Dermis blood vessel endothelial cell (primary cell): ENCODE measurements at places on chromosomes 6 and 20. TPM values are rescaled to one million over a fixed set of nuclear protein-coding genes. Genes with fewer than 3 reads are reported as not detected.

OR2H1 gene
- total RNA-seq = not detected in 2 replicates

PROKR2 gene
- total RNA-seq = not detected in 2 replicates

DDX43 gene
- total RNA-seq = 1.4 and 1.7 TPM in 2 replicates

ERVFRD-1 gene
- under 0.01 and 0.05 TPM in 2 replicates for total RNA-seq

ZNF165 gene
- 0.17 and 0.23 TPM in 2 replicates for total RNA-seq

DHX16 gene
- 39.3 and 52.6 TPM in 2 replicates for total RNA-seq

KIF25 gene
- not detected in 2 replicates for total RNA-seq

GSTA2 gene
- not detected in 2 replicates for total RNA-seq

GRCh38 chr6:16049168-16049567 lies 79.7 kb upstream of the MYLIP start:
- DNase-seq = no peak

DNA sequence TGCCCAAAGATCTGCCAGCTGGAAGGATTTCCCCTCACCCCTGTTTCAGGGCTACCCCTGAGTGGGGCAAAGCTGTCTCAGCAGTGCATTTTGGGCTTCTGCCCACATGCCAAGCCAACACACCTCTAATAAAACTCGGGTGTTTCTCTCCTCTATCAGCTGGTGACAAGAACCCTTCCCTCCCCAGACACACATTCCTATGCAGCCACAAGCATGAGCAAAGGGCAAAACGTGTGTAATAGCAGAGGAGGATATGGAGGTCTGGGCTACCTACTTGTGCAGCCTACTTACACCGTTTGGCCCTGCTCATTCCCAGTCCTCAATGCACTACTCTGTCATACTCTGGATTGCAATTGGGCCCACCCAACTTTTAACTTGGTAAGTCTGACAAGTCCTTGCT lies 101.3 kb downstream of the IYD start:
- DNase-seq = no peak

GRCh38 chr20:62433658-62434497 lies 6.5 kb upstream of the RBBP8NL start:
- DNase-seq = no peak

DNA sequence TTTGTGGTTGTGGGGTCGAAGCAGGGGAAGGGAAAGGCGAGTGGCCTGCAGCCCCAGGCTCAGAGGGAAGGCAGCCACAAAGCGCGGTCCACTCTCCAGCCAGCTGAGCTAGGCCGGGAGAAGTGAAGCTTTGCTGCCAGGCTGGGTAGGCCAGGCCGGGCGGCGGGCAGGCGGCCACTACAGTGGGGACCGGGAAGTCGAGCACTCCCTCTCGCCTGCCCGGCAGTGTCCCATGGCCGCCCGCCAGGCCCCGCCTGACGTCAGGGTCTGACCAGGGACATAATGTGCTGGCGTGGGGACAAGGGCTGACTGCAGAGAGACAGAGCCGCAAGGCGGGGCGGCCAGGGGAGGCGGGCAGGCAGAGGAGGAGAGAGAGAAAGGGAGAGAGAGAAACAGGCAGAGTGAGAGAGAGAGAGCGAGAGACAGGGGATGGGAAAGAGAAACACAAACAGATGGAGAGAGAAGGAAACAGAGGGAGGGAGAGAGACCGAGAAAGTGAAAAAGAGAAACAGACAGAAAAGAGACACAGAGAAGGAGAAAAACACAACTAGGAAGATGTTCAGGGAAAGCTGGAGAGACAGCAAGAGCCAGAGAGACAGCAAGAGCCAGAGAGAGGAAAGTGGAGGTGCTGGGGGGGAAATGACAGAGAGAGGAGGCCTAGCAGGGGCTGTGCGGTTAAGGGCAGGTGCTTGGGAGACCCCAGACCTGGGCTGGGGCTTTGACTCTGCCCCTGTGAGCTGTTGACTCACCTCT lies 94.5 kb upstream of the PTPN1 start:
- peak; percentile 71 for DNase-seq

- DNase-seq = no peak
Measured at GRCh38 chr6:66396549-66396948, 689.5 kb upstream of the EYS start.

- DNase-seq = no peak
Measured at GRCh38 chr20:2101057-2101864, at the start of gene STK35. Gene STK35 (plus strand): TSS chr20:2101827. CDS start chr20:2101882, 55 bp downstream.

GRCh38 chr6:3825851-3826581 lies 23.2 kb upstream of the FAM50B start:
- peak; percentile 99 for DNase-seq

GRCh38 chr20:50189681-50190250 lies 864 bp upstream of the CEBPB start:
- DNase-seq = no peak

GRCh38 chr6:36853325-36853724 lies 14.1 kb upstream of the CPNE5 start:
- peak; percentile 75 for DNase-seq

DNA sequence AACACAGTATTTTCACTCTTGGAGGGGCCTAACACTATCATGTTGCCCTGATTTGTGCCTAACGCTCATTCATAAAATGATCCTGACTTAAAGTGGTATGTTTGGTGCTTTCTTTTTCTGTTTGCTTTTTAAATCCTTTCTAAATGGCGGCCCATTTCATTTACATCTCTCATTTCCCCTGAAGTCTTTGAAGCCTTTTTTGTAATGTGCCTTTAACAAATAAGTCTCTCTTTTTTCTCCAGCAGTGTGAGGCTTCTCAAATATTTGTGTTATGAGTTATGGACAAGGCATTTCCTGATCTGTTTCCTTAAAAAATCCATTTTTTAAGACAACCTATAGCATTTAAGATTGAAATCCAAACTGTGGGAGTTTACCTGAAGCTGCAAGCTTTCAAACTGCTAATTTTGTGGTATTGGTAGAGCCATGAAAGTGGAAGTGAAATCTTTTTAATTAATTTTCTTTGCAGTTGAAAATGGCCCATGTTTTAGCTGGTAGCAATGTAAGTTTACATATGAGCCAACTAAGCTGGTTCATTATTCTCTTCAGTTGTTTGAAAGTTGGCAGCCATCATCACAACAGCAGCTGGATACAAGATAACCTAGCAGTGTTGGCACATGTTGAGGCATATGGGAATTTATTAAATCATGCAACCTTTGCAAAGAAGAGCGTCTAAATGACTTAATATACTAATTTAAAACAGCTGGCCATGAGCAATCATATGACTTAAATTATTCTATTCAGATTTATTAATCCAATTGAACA lies 469.7 kb downstream of the CDKAL1 start:
- DNase-seq = peak; percentile 80

GRCh38 chr20:17904027-17904426 lies 64.6 kb downstream of the SNX5 start:
- DNase-seq = no peak

GRCh38 chr20:13342469-13343242 lies 121.6 kb downstream of the ISM1 start:
- no peak for DNase-seq

- no peak for DNase-seq
Measured at GRCh38 chr20:44494681-44495080, 19.0 kb downstream of the TTPAL start.
